ENCODE measurements at places on chromosomes 3 and 15.

DNA sequence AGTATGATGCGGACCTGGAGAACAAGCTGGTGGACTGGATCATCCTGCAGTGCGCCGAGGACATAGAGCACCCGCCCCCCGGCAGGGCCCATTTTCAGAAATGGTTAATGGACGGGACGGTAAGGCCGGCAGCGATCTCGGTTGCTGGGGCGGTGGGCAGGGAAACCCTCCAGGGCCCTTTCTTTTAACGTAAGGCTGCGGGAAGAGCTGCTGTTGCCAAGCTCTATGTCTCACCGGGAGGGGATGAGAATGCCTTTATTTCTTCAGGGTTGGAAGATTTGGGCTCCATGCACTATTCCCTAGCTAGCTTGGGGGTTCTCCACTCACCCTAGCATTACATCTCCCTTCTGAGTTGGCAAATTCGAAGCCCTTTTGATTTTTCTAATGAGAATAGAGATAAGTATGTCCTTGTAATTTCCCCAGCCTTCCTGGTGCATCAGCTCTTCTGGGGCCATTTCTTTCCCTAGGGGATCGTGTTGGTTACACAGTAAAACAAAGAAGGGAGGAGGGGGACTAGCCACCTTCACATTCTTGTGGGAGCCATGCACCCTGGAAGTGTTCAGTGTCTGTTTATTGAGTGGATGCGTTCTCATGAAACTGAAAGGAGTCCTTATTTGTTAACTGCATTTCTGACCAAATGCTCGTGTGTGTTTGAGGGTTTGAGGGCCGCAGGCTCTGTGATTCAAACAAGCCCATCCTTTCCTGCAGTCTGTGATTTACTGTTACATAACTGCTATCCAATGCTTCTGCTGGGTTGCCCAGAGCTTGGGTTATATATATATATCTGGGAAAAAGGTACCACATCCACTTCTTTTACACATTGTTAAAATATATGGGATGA is 982 bp downstream of the TAGLN3 start:
- no peak for DNase-seq

- no peak for DNase-seq
Measured at GRCh38 chr3:192645437-192645836, 81.9 kb downstream of the FGF12 start.

DNA sequence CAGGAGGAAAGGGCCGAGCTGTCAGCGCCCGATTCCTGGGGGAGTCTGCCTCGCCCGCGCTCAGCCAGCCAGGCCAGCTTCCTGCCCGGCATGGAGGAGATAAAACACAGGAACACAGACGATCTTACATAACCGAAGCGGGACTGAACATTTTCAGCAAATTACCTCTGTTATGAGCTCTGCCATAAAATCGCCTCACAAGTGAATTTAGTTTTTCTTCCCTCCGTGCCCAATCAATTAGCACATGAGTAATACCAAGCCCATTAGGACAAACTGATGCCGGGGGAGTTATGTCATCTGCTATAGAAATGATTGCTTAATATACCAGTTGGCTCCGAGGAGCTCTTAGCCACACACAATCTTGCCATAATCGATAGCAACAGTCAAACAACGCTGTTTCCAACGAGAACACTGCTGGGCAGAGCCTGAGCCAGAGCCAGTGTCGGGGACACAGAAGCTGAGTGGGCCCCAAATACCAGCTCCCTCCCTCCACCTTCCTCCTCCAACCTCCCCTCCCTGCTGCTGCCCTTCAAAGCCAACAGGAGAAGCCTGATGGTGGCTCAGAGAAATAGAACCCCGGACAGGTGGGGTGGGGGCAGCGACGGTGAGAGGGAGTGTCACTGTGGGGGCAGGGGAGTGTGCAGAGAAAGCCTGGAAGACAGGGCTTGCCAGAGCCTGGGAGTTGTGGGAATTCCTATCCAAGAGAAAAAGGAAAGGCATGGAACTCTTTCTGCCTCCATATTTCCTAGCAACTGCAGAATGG is 279.4 kb upstream of the TLE3 start:
- no peak for DNase-seq

DNA sequence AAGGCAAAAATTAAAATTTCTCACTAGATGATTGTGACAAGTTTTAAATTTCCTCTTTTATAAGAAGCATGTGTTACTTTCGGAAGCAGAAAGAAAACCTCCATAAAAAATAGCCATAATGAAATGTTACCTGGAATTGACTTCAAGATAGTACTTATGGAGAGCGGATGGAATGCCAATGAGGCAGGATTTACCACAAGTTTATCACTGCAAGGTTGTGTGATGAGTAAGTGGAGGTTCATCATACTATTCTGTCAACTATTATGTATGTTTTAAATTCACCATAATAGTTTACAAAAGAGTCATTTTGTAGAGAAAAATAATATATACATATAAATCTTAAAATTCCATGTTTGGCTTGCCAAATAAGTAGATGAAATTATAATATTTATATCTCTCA is 230.3 kb downstream of the SCAPER start:
- no peak for DNase-seq

- no peak for DNase-seq
Measured at GRCh38 chr15:68806220-68807060, 14.3 kb downstream of the ANP32A start.

- DNase-seq: no peak
Measured at GRCh38 chr3:153305189-153305588, 143.2 kb downstream of the RAP2B start.

GRCh38 chr3:5011555-5012256 is 32.5 kb downstream of the BHLHE40 start:
- no peak for DNase-seq

GRCh38 chr15:66846031-66846430 is 144.0 kb downstream of the SMAD6 start:
- DNase-seq: no peak

GRCh38 chr3:193317682-193318300 is 60.8 kb downstream of the ATP13A5 start:
- DNase-seq: no peak

DNA sequence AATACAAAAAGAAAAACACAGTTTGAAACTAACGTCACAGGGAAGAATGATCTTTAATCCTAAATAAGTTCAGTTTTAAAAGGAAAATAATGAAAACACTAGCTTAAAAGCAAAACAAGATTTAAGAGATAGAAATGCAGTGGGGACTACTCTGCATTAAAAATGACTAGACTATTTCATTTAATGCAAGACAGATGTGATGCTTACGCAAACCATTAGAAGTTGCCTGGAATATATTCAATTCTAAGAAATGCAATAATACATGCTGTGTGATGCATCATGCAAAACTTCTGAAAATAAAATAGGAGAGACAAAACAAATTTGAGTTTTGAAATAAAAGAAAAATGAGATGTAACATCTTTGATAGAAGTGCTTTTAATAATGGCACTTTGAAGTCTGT is 97.6 kb upstream of the STRIT1 start:
- DNase-seq: no peak

- no peak for DNase-seq
Measured at GRCh38 chr3:115628075-115628412, 4.7 kb downstream of the GAP43 start.

- no peak for DNase-seq
Measured at GRCh38 chr3:142651711-142652110, 55.5 kb downstream of the PLS1 start.

GRCh38 chr15:52870015-52870414 is 79.9 kb upstream of the ONECUT1 start:
- no peak for DNase-seq

- DNase-seq: no peak
Measured at GRCh38 chr3:114272271-114272670, 21.6 kb upstream of the TIGIT start.

GRCh38 chr3:183629546-183630301 is 5.7 kb upstream of the KLHL24 start:
- no peak for DNase-seq

GRCh38 chr3:165195241-165195639 is 944 bp downstream of the SLITRK3 start:
- DNase-seq: no peak

DNA sequence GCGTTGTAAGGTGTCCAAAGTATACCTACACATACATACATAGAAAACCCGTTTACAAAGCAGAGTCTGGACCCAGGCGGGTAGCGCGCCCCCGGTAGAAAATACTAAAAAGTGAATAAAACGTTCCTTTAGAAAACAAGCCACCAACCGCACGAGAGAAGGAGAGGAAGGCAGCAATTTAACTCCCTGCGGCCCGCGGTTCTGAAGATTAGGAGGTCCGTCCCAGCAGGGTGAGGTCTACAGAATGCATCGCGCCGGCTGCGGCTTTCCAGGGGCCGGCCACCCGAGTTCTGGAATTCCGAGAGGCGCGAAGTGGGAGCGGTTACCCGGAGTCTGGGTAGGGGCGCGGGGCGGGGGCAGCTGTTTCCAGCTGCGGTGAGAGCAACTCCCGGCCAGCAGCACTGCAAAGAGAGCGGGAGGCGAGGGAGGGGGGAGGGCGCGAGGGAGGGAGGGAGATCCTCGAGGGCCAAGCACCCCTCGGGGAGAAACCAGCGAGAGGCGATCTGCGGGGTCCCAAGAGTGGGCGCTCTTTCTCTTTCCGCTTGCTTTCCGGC is 318.6 kb downstream of the FGF12 start:
- DNase-seq: no peak

DNA sequence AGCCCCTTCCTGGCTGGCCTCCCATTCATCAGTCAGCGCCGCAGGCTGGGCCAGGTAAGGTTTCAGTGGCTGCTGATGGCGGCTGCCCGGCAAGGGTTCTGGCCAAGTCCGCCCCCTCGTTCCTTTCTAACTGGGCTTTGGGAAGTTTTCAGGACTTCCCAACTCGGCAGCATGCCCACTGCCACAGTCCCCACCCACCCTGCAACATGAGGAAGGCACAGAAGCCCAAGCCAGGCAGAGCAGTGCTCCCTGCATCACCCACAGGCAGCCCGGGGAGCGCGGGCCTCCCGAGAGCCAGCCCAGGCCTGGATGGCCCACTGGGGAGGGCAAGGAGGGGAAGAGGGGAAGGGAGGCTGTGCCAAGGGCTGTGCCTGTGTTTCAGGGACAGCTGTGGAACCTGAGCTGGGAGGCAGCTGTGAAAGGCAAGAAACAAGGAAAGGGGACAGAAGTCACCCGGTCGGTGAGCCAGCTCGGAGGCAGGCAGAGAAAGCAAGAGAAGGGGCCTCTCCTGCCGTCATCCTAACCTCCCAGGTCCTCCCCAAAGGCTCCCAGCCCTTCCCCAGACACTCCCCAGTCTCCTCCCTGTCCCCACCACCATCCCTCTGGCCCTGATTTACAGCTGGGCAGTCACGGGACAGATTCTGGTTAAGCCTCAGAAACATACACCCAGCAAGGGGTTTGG is 73.9 kb downstream of the CPN2 start:
- no peak for DNase-seq

DNA sequence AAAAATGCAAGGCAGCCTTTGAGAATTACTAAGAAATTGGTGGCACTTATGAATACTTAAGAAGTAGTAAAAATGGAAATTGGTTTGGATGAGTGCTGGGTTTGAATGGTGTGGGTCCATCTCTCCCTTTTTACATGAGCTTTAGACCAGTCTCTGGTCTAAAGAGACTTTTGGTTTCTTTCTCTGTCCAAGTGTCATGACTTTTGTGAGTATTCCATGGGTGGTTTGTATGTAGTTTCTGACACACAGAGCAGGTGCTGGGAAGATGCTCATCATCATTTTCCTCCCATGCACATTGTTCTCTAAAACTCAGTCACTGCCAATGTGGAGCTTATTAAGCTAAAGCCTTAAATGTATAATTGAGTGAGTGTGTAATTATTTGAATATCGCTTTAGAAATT is 63.5 kb downstream of the KAT2B start:
- DNase-seq: no peak

DNA sequence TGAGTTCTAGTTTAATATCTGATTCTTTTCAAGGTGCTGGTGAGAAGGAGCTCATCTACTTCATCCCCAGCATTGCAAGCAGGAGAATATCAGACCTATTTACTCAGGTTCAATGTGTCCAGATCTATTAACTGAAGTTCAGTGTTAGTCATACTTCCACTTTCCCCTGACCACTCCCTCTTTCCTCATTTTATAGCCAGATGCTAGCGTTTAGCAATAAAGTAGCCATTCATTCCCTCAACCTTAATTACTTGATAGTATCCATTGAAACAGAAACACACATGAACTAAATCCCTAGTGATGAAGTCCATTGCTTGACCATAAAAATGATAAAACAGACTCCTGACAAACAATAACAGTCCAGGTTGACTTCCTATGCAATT is 60.0 kb downstream of the RPL22L1 start:
- no peak for DNase-seq

DNA sequence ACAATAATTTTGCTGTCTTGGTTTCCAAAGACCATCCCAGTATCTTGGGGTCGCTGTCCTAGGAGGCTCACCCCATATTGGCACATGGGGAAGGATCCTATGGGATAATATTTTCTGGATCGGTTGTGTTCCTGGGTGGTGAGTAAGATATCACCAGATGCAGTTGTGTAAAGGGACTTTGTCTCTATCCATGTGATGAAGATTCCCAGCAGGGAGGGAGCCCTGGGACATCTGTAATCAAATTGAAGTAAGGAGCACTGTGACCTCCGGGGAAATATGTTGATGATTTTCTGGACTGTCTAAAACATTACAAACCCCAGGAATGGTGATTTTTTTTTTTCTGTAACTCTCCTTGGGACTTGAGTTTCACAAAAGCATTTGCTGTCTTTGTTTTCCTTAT is 36.2 kb upstream of the LRTM1 start:
- no peak for DNase-seq

DNA sequence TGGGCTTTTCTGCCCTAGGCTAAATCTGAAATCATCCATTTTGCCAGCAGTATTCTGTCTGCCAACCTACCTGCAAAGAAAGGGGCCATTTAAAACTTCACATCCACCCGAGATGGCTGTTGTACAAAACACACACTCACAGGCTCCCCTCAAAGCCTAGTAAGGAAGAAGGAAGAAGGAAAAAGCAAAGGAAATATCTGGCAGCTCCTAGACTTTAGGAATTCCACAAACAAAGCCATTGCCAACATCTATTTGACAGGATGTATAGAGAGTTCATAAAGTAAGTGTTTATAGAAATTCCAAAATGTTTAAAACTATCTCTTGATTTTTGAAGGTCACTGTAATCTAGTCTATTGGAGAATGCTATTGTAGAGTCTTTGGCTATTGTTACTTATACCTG is 91.9 kb upstream of the THBS1 start:
- no peak for DNase-seq

- DNase-seq: no peak
Measured at GRCh38 chr15:77815015-77815414, 182.3 kb upstream of the LINGO1 start.

DNA sequence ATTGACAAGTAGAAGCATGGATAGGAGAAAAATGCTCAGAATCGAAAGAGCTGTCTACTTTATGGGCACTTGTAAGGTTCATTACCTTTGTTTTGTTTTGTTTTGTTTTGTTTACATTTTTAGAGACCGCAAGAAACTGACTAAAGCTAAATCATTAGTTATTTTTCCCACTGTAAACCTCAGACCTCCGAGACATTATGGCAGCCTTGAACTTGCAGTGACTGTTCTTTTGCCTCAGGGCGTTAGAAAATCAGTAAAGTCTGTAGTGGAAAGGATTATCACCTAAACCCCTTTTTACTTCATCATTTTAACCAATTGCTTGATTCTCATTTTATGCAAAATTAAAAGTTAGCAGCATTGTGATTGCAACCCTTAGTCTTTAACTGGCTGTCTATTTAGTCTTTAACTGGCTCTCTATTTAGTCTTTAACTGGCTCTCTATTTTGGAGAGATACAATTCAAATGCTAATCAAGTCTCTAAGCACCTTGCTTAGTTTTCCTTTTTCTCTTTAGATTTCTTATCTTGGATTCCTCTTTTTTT is 383.3 kb upstream of the ROBO2 start:
- no peak for DNase-seq
